Activated CD8-positive, alpha-beta T cell treated with anti-CD3 and anti-CD28 coated beads, Interleukin-2, amount 10 ng/mL, durations not matched to agents 7 days and 5 days (primary cell): ENCODE measurements at places on chromosomes 16 and 17. TPM values are rescaled to one million over a fixed set of nuclear protein-coding genes. Genes with fewer than 3 reads are reported as not detected.

DNA sequence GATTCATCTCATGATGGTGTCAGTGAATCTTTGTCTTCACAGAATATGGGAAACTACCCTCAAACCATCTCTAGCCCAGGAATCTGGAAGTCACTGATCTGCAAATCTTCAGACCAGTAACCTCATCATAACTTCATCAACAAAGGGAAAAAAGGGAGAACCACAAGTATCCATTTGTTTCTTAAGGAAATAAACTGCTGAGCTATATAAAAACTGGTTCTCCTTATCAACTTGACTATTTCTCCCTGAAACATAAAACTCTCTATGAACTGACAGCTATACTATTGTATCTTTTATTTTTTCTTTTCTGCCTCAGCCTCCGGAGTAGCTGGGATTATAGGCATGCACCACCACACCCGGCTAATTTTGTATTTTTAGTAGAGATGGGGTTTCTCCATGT lies 39.3 kb downstream of the TRIM37 start:
- no peak for DNase-seq

DNA sequence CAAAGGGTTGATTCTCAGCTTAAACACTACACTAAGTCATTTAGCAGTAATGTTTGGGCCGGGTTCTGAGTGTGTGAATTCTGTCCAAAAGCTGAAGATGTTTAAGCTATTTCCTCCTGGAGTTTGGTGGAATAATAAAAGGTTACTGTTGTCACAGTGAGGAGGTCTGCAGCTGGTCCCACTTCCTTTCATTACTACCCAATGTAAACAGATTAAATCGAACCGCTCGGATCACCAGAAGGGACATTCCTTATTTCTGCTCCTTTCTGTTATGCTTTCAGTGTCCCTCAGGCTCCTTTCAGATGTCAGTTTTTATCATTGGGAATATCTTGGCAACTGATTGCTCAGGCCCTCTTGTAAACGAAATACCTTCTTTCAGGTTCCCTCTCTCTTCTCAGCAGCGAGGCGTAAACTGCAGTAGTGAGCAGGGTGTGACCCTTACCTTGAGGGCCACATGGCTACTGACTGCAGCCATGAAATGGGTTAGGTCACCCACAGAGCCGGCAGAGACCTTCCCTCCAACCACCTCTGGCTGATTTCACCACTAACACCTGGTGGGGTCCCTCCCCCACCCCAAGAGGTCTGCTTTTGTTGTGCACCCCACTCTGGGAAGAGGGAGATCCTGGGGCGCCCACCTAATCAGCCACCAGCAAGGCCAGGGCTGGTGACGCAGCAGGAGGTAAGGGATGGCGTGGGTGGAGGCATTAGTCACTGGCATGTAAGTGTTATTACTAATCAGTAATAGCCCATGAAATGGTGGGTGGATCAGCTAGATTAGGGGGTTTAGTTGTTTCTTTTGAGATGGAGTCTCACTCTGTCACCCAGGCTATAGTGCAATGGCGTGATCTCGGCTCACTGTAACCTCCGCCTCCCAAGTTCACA lies 117.6 kb downstream of the VPS53 start:
- no peak for DNase-seq

DNA sequence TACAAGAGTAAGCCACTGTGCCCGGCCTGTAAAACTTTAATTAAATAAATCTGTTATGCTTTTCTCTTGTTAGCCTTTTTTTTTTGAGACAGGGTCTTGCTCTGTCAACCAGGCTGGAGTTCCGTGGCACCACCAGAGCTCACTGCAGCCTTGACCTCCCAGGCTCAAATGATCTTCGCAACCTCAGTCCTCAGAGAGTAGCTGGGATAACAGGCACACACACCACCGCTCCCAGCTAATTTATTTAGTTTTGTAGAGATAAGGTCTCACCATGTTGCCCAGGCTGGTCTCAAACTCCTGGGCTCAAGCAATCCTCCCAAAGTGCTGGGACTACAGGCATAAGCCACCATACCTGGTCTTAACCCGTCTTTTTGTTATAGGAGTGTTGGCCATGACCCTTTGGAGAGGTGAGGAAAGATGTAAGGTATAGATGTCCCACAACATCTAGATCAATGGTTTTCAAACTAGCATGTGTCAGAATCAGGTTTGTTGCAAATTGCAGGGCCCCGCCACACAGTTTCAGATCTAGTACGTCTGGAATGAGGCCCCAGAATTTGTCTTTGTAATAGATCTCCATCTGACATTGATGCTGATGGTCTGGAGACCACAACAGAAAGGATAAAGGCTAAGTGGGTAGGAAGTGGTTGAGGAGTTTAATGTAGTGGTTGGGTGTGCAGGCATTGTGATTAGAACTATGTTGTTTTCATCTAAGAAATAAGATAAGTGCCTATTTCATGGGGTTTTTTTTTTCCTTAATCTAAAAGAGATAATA lies 4.3 kb upstream of the GGA2 start:
- peak; percentile 80 for DNase-seq

DNA sequence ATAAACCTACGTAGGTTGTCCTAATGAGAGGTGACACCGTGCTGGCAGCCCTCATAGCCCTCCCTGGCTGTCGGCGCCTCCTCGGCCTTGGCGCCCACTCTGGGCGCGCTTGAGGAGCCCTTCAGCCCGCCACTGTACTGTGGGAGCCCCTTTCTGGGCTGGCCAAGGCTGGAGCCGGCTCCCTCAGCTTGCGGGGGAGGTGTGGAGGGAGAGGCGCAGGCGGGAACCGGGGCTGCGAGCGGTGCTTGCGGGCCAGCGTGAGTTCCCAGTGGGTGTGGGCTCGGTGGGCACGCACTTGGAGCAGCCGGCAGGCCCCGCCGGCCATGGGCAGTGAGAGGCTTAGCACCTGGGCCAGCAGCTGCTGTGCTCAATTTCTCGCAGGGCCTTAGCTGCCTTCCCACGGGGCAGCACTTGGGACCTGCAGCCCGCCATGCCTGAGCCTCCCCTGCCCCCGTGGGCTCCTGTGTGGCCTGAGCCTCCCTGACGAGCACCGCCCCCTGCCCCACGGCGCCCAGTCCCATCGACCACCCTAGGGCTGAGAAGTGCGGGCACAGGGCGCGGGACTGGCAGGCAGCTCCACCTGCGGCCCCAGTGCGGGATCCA lies 40.1 kb upstream of the AMZ2 start:
- no peak for DNase-seq

- peak; percentile 67 for DNase-seq
Measured at GRCh38 chr17:42438600-42439567, 15.8 kb upstream of the CAVIN1 start.

DNA sequence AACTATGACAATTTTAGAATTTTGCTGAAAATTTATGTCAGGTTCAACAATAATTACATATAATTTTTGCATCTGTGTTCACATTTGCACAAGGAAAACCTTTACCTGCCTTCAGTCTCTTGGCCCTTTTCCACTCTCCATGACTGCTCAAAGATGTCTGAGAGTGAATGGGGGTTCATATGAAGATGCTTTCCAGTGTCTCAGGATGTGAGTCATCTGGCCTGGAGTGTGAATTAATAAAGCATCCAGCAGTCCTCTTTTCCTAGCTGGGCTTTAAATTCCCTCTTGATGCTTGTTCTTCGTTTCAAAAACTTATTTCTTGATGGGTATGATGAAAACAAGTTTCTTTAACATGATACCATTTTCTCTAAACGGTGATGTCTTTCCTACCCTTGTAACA lies 99.9 kb downstream of the CDK5R1 start:
- no peak for DNase-seq

GRCh38 chr17:77846531-77847085 lies 111.9 kb upstream of the TNRC6C start:
- peak; percentile 48 for DNase-seq

- no peak for DNase-seq
Measured at GRCh38 chr16:46855389-46855788, 24.4 kb upstream of the C16orf87 start.

DNA sequence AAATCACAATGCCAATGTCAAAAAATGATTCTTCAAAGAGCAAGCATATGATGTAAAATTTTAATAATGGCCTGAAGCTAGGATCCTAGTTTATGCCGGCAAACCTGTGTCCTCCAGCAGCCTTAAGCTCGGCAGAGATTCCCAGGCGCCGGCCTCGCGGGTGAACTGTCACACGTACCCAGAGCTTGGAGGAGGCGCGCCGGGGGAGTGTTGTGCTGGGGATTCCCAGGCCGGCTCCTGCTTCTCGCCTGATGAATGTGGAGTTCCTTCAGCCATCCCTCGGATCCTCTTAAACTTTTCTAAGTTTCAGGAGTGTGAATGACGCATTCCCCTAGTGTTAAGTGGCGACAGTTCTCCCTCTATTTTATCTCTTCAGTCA lies 19.1 kb upstream of the NTN1 start:
- DNase-seq = no peak

- DNase-seq = no peak
Measured at GRCh38 chr17:56880571-56880970, 33.3 kb downstream of the TRIM25 start.

GRCh38 chr17:19574956-19575355 lies 41.3 kb downstream of the SLC47A1 start:
- no peak for DNase-seq

KRTAP4-1 gene
- total RNA-seq = not detected

NOD2 gene
- total RNA-seq = 1.6 TPM

IGSF6 gene
- 0.24 TPM for total RNA-seq
